Activated T-cell treated with anti-CD3 and anti-CD28 coated beads for 4 hours (primary cell): ENCODE measurements at places on chromosomes 3 and 15.

- DNase-seq, result no peak
These were observed 9.2 kb upstream of the STT3B start for GRCh38 chr3:31523543-31523942.

GRCh38 chr3:14295037-14295436 lies 107.4 kb upstream of the SLC6A6 start:
- DNase-seq, result no peak

- DNase-seq, result no peak
These were observed 22.4 kb downstream of the IFT122 start for GRCh38 chr3:129462361-129462968.

DNA sequence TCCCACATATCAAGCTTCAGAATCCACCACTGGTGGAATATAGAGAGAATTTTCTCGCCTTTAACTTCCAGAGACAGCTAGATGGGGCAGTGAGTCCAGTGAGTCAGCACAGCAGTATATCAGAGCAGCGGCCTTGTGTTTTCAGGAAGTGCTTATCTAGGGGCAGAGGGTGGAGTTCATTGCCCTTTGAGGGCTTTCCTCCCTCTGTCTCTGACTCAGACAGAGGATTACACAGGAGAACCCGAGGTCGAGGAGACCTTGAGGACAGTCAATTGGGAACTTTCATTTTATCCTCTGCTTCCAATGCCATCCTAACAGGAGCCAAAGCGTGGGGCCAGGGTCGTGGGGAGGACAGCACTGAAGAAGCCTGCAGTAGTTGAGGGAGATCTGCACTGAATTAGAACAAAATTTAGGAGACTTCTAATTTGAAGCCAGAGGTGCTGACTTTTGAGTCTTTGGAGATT lies 109.6 kb upstream of the UMPS start:
- peak; percentile 17 for DNase-seq

DNA sequence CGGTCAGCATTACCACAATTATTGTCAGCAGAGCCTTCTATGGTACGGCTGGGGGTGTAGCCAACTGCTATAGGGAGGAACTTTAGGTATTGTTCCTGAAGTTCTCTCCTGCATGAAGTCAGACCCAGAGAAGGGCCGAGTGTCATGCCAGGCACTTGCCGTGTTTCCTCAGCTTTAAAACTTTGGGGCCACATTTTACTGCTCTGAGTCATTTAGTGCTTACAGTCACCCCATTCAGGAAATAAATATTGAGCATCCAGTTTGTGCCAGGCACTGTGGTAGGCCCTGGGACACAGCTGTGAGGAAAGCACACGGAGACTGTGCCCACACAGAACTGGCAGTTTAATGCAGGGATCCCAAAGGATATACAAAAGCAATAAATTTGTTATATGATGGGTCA lies 54.5 kb upstream of the APEH start:
- DNase-seq, result no peak

DNA sequence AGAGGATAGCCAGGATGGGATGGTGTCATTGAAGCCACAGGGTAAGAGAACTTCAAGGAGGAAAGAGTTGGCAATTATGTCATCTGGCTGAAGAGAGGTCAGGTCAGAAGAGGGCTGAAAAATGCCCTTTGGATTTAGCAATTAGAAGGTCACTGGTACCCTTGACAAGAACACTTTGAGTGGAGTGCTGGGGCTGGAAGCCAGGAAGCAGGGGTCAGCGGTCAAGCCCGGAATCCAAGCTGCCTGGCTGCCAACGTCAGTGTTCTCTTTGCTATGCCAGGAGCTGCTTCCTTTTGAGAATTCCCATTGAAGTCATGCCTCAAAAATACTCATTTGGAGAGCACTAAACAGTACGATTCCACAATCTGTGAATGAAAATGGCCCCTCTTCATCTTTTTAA lies 386.5 kb downstream of the SHQ1 start:
- DNase-seq, result no peak

GRCh38 chr3:69441040-69441439 lies 55.2 kb upstream of the FRMD4B start:
- DNase-seq, result no peak
